Posterior vena cava (tissue), 2 donors: ENCODE measurements at places on chromosomes 6 and 20. TPM values are rescaled to one million over a fixed set of nuclear protein-coding genes. Genes with fewer than 3 reads are reported as not detected.

DNA sequence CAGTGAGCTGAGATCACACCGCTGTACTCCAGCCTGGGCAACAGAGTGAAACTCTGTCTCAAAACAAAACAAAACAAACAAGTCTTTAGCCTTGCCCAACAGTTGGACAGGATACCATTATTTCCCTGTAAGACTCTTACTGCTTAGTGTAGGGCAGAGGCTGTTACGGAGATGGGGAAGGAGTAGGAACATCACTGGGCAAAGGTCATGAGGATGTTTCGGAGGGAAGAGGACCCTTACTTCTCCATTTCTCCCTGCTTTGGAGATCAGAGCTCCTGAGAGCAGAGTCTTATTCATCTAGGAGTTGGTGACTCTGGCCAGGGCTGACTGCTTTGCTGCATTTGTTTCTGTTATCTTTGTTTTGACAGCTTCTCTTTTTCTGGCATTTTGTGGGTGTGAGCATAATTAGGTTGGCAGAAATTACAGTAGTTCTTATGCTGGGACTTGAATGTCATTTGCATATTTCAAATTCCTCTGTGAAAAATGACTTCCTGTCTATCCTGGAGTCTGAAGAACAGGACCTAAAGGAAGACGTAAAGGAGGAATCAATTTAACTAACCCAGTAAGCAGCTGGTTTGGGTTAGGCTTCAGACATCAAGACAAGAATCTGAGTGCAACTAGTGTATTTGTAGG lies 89.0 kb downstream of the CDS2 start:
- no peak for DNase-seq

- no peak for DNase-seq
Observed at GRCh38 chr6:71130277-71130676, 158.3 kb upstream of the OGFRL1 start.

DNA sequence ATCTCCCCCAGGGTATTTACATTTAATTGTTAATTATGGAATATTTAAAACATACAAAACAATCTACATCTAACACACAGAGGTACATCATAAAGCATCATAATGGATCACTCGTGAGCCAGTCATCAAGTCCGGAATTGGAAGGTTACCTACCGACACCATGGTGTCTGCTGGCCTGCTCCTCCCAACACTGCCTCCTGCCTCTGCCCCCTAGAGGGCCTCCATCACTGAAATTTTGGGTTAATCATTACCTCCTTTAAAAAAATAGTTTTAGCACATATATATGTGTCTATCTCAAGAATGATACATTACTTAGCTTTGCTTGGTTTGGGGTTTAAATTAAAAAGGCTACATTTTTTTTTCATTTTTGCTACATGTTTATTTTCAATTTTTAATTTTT lies 114.6 kb upstream of the PDE10A start:
- DNase-seq: no peak

GRCh38 chr6:52510213-52510562 lies 66.7 kb downstream of the TRAM2 start:
- DNase-seq: no peak

The CCDC170 gene
- 1.7 TPM for total RNA-seq

The SIRPB1 gene
- total RNA-seq: 11.2 TPM

The DEFB132 gene
- total RNA-seq: not detected

The CCM2L gene
- total RNA-seq: 9.7 TPM
